ENCODE measurements at places on chromosomes 3 and 15.

DNA sequence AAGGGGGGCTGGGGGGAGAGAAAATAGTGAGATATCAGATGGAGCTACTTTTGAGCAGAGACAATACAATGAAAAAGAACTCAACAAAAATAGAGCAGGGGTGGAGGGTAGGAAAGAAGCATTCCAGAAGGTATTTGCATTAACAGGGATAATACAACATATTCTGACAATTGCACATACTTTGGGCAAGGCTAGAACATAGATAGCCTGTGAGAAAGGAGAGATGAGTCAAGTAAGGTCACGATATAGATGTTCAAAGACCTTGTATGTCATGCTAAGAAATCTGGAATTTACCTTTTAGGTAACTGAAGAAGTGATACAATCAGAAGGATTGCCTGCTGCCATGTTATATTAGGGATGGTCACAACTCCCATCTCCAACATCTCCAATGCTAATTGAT is 155.2 kb downstream of the GSK3B start:
- DNase-seq = no peak

- no peak for DNase-seq
These were observed 24.9 kb upstream of the ZNF710 start for GRCh38 chr15:89976246-89976600.

DNA sequence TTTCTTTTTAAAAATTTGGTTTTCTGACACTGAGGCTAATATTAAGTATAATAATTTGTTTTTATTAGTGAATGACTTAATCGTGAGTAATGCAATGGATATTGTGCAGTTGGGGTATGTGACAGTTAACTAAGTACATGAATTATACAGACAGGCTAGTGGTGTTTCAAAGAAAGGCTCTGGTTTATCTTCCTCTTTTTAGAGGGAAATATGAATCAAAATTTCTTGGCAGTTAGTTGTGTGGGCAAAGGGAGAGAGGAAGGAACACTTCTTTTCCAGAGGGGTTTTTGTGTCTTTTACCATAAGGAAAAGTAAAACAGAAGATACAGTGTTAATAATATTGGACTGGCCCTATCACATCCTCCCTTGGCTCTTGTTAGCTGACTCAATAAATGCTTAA is 2.7 kb downstream of the ZNF654 start:
- no peak for DNase-seq

GRCh38 chr3:46612324-46612723 is at the start of gene FAM240A:
TSS of gene FAM240A (plus strand) at chr3:46612525. CDS start at chr3:46612684, 159 bp downstream.
- DNase-seq = no peak

DNA sequence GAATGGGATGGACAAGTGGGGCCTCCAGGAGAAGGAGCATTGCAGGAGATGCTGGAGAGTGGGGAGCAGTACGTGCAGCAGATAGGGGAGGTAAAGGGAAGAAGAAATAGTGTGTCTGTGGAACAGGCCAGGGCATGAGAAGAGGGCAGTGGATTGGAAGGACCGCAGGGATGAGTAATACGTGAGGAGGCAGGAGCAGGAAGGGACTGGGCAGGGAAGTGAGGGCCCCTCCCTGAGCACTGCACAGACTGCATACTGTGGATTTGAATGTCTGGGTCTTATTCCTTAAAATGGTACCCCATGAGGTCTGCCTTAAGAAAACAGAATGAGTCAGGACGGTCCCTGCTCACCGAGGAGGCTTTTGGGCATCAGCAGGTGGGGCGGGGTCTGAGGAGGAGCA is 210.0 kb upstream of the NDN start:
- no peak for DNase-seq

GRCh38 chr15:73909651-73910050 is 16.6 kb upstream of the LOXL1 start:
- DNase-seq = no peak

DNA sequence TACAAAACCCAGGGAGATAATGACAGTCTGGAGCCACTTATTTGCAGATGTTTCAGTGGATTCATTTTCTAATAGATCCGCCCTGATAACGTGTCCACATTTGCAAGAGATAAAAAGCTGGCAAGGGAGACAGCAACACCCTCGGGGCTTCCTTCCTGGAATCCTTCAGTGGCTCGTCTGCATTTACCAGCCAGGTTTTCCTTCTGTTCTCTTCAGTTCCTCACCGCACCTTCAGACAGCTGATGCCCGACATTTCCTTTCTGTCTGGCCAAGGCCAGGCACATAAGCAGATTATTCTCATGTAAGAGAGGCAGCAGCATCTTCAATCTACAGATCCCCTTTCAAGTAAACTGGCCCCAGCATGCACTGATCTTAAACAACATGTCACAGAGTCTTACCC is 56.2 kb upstream of the SPATA12 start:
- DNase-seq = no peak

- no peak for DNase-seq
These were observed 1005.6 kb downstream of the IGSF11 start for GRCh38 chr3:118029049-118029448.

- no peak for DNase-seq
These were observed 234.1 kb upstream of the FEZF2 start for GRCh38 chr3:62607287-62608029.

DNA sequence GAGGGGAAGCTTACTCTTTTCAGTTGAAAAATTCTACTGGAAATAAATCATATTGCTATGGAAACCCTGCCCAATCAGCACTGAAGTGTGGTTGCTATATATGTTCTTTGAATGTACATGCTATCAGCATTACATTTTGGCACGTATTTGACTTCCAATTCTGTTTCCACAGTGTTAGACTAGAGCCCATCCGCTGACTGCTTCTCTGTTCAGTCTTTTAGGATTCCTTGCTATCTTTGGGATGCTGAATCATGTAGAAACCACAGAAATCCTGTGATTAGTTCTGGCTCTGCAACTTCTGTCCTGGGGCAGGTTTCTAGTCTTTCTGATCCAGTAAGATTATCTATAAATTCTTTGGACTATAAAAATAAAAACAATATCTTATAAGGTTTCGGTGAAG is 128.2 kb upstream of the SLC7A14 start:
- no peak for DNase-seq

GRCh38 chr3:15015456-15015855 is 49.7 kb downstream of the MRPS25 start:
- DNase-seq = no peak

GRCh38 chr15:56616551-56616950 is 116.8 kb downstream of the ZNF280D start:
- no peak for DNase-seq

GRCh38 chr3:149450281-149450680 is 24.2 kb upstream of the TM4SF4 start:
- DNase-seq = no peak

- no peak for DNase-seq
These were observed 226.2 kb upstream of the IGF1R start for GRCh38 chr15:98422130-98422478.

DNA sequence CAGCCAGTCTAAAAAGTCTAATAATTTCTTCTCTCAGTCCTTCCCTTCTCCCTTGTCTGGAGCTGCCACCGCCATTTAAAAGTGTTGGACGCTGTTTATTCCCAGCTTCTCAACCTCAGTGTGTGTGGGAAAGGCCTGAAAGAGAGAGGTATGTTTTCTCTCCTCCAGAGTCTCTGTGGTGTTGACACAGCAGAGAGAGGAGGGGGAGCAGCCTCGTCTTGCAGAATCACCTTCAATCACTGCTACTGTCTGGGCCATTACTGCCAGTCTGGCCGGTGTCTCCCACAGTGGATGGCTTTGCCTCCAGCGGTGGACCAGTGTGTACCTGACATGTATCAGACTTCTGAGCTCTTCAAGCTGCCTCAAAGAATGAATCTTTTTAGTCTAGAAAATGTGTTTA is 101.4 kb upstream of the TRIM42 start:
- no peak for DNase-seq

DNA sequence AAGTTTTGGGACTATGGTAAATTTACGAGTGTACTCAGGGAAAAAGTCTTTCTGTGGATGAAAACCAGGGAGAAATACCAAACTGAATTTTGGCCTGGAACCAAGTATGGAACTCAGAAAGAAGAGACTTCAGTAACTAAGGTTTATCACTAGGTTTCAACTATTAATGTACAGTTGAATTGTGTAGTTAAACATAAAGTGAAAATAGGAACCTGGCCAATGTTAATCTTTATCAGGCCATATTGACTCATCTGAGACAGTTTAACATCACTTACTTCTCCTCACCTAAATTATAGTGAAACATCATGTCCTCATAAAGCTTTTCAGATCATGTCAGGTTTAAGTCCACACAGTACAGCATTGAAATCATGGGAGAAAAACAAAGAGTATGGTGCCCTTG is 197.7 kb downstream of the LSAMP start:
- DNase-seq = no peak

DNA sequence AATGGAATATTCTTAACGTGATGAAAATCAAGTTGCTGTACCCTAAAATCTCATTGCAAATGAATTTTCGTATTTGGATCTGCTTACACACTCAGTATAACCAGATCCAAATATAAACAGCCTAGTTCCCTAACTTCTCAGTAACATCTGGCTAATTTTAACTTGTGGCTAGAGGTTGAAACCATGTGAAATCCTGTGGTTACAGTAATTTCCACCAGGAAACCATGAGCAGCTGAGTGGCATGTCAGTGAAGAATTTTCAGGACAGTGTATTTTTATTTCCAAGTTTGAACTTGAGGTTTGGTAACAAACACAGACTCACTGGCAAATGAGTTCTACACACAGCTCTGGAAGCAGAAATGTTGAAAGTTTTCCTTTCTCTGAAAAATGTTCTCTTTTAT is 754.1 kb downstream of the NR2F2 start:
- no peak for DNase-seq

DNA sequence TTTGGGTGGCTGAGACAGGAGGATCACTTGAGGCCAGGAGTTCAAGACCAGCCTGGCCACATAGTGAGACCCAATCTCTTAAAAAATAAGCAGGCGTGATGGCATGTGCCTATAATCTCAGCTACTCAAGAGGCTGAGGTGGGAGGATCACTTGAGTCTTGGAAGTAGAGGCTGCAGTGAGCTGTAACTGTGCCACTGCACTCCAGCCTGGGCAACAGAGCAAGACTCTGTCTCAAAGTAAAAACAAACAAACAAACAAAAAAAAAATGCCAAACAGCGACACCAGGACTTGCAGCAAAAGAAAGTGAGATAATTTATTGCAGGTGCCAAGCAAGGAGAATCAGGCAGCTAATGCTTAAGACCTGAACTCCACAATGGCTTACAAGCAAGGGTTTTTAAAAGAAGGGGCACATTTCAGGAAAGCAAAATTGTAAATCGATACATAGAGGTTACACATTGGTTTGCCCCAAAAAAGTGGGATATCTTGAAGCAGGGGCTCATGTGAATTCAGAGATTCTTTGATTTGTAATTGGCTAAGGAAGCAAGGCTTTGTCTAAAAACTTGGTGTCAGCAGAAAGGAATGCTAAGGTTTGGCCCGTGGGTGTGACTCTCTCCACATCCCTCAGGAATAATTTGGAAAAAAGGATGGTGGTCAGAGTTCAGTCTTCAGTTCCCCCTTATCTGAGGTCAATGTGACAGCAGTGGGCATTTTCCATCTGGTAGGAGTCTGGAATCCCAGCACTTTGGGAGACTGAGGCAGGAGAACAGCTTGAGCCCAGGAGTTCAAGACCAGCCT is 5.2 kb upstream of the MPI start:
- DNase-seq = no peak

DNA sequence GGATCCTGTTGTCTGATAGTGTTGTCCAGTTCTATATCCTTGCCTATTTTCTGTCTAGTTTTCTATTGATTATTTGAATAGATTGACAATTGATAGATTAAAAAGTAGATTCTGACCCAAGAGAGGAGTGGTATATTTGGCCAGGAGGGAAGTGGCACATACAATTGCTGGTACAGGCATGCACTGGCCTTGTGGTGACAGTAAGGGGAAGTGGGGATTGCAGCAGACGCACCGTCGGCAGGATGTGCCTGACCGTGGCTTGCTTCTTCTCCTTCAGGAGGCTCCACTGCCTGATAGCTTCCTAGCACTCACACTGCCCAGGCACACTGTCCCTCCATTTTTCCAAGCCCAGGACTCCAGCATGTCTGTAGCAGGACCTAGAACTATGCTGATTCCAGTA is 10.5 kb downstream of the GABRG3 start:
- DNase-seq = no peak

- DNase-seq = no peak
These were observed 21.0 kb downstream of the IFT122 start for GRCh38 chr3:129461022-129461421.

DNA sequence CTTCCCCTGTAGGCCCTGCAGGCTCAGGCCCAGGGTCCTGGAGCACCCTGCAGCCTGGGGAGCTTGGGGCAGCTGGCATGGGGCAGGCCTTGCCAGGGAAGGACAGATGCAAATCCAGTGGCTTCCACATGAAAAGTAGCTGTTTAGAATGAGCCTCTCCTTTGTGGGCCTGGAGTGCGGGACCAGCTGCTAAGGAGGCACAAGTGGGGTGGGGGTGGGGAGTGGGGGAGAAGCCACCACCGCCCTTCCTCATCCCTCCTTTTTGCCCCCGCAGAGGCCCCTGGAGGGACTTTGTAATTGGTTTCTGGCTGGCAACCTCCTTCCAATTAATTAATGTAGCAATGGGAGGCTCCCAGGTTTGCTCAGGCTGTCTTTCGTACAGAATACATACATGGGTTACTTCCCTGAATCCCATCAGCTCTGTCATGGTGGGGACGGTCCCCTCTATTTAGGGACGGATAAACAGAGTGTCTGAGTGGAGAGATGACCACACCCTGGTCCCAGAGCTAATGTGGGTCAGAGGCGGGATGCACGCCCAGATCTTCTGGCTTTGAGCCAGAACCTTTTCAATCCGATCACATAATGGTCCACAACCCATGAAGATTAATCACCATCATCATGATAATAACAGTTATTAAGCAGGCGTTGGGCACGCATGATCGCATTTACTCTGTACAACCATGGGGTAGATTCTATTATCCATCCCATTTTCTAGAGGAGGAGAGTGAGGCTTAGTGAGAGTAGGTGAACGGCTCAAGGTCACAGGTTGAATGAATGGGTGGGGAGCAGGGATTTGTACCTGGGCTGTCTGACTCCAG is 6.2 kb downstream of the CORO2B start:
- no peak for DNase-seq

- no peak for DNase-seq
These were observed 562.3 kb downstream of the PDCD6IP start for GRCh38 chr3:34360713-34361112.

DNA sequence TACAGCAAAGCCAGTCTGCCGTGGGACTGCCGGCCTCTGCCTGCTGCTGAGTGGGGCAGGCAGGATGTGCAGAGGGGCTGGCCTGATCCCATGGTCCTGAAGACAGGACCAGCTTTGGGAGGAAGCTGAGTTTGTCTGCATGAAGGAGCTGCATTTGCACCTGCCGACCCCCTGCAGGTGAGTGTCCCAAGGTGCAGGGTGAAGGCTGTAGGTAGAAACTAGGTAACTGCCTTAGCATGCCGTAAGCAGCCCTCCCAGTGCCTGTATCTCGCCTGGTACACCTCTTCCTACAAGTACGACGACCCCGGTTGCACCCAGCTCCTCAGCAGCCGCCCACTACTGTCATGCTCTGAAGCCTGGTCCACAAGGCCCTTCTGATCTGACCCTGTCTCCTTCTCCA is 34.9 kb downstream of the AMOTL2 start:
- DNase-seq = no peak

- DNase-seq = no peak
These were observed 81.0 kb upstream of the CDIN1 start for GRCh38 chr15:36498401-36498800.

GRCh38 chr3:45227071-45227820 is 1.2 kb upstream of the TMEM158 start:
- no peak for DNase-seq

GRCh38 chr3:111831840-111832239 is 27.2 kb upstream of the PHLDB2 start:
- DNase-seq = no peak

- DNase-seq = no peak
These were observed 138.8 kb downstream of the PDZRN3 start for GRCh38 chr3:73485877-73486330.

Measured in activated T-cell treated with anti-CD3 and anti-CD28 coated beads for 48 hours (primary cell).